ENCODE measurements at places on chromosomes 16 and 17.

- peak; percentile 8 for DNase-seq
These were observed 1.6 kb downstream of the UBTF start for GRCh38 chr17:44217738-44218343.

GRCh38 chr17:27207073-27207513, 86.8 kb upstream of the WSB1 start:
- DNase-seq: peak; percentile 63

DNA sequence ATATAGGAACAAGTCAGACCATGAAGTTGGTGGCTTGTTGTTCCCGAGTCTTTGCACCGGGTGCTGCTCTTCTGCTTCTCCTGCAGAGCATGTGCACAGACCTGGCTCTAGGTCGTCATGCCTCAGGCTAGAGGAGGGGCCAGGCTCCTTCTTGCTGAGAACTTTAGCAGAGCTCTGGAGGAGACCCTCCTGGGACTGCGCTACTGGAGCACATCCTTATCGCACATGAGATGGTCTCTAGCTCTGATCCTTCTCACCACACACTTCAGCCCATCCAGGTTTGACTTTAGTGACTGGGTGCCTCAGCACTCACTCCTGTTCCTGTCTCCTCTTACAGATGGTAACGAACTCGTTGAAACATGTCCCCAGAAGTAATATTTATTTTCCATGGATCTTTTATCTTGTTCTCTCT, 14.9 kb downstream of the FOXK2 start:
- no peak for DNase-seq

DNA sequence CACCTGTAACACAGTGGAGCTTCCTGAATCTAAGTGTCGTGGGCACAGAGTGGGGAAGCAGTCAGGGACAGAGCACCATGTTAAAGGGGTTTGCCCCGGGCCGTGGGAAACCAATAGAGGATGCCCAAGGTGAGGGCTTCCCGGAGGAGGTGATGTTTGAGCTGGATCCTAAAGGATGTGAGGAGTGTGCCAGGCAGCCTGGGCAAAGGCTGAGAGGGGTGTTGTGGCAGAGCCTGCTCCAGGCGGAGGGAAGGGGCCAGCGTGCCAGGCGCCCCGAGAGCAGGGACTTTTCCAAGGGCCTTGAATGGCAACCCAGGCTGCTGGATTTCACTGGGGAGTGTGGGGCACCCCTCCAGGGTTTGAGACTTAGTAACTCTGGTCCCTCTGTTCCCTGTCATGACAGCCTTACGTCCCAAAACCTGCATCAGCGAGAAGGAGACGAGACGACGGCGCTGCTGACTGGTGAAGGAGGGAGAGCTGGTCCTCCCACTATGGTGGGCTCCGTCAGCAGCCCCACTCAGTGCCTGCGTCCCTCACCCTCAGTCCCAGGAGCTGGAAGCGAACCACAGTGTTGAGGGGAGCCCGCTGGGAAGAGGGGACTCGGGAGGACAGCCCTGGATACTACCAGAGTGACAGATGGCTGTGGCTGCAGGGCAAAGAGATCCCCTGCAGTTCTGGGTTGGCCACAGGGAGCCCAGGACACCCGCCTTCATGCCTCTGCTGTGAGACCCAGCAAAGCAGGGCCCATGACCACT, 228.4 kb downstream of the KATNIP start:
- DNase-seq: no peak

GRCh38 chr16:17083628-17084027, 387.1 kb downstream of the XYLT1 start:
- DNase-seq: no peak

DNA sequence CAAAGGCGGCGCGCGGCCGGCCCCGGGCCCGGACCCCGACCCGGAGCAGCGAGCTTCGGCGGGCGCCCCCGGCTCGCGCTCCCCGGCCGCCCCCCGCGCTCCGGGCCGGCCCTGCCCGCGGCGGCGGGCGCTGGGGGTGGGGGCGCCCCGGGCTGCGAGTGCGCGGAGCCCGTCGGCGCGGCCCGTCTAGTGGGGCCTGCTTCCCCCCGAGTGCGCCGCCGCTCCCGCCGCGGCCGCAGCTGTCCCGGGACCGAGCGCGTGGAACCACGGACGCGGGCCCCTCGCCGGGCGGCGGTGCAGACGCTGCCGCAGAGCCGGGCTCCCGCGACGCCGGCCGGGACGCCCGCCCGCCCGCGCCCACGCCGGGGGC, 308 bp downstream of the ADCY9 start:
- DNase-seq: no peak

DNA sequence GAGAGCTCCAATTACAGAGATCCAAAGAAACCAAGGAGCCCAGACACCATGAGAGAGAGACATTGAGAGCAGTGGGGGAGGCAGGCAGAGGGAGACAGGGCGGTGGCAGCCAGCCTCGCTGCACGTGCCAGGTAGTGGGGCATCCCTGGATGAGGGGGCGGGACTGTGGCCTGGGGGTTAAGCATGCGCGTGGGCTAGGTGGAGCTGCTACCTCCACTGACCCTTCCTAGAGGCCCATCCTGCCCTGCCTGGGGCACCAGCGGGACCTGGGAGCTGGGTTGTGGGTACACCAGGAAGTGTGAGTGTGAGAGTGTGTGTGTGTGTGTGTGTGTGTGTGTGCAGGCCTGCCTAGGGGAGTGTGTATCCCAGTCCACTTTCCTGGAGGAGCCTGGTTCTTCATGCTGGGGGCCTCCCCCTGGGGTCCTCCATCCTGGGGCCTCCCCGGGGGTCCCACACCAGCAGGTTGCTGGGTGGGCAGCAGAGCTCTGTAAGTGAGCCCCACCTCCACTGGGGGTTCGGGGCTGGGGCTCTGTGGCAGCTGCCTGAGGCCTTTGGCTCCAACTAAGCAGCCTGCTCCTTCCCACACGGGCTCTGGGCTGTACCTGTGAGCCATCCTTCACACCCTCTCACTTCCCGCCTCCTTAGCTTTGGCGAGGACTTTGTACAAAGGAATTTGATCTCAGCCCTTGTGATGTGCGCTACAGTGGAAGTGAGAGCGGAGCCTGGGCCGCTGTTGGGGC, 127.4 kb downstream of the IRF8 start:
- no peak for DNase-seq

DNA sequence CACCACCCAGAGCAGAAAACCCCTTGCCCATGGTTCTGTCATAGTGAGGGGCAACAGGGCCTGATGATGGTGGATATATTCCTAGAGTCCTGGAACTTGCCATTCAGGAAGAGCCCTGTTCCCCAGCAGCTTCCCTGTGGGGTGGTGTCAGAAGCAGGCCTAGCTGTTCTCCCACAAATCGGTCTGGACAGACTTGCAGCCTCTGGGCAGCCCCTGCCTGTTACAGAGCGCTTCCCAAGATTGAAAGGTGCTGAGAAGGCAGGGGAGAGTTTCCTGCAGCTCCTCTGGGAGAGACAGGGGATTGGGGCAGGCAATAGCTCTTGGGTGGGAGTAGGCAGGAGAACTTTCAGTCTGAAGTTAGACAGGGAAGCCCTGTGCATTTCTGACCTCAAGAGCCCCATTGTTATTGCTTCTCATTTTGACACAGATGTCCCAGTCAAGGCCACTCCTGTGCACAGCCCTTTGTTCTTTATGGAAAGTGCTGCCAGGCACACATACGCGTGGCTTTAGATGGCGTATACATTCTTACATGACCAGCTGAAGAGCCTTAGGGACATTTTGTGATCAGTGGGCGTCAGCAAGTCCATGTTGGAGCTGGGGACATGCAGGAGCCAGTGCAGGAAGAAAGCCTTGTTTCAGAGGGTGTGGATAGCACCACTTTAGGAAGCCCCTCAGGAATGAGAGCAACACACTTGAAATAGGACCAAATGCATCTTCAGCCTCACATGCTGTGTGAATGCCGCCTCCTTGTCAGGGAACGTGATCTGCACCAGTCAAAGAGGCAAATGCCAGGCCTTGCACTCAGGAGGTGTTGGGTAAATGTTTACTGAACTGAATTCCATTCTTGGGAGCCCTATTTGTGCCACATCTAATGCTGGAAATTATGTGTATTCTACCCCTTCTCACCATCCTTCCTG, 67.5 kb downstream of the GNAO1 start:
- no peak for DNase-seq

- DNase-seq: peak; percentile 67
These were observed 85.8 kb downstream of the MRM3 start for GRCh38 chr17:867896-868489.

All from mesenchymal stem cell (in vitro differentiated cells and primary cell).